ENCODE measurements at places on chromosomes 16 and 17.
A peak's percentile ranks its signal among the peaks of the same experiment; 100 is the strongest.

GRCh38 chr16:50566014-50566962, 18.1 kb downstream of the NKD1 start:
- no peak for DNase-seq

DNA sequence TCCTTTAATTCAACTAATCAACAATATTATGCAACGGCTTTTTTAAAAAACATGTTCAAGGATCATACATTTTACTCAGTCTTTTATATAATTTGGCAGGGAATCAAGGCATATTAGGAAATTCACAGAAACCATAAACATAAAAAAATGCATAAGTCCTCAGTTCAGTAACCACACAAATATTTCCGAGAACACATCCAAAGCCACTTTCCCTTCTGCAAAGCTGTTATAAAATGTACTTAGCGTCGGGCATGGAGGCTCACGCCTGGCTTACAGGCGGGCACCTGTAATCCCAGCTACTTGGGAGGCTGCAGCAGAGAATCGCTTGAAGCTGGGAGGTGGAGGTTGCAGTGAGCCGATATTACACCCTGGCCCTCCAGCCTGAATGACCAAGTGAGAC, 9.7 kb upstream of the ZC3H7A start:
- peak; percentile 75 for DNase-seq

DNA sequence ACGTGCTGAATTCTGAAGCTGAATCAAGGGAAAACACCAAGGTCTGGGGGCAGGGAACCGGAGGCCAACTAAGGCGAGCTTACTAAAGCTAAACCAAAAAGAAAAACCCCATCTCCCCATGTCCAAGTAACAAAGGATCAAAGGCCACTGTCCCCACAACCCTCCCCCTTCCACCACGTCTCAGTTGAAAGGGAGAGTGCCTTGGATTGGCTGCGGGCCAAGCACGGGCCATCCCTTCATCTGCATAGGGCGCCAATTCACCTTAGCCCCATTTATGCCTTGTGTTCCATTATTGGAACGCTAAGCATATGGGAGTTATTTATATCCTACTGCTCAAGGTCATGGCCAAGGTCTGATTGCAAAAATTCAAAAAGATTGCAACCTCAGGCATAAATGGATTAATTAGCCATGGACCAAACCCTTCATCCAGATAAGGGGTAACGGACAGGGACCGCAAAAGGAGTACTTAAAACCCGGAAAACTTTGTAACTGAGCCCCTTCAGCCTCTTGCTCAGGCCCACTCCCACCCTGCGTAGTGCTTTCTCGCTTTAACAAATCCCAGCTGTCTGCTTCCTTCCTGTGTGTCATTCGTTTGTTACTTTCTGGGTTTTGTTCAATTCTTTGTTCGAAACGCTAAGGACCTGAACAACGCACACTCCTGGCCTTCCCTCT, 740 bp upstream of the ATP6V0D1 start:
- DNase-seq, result no peak

DNA sequence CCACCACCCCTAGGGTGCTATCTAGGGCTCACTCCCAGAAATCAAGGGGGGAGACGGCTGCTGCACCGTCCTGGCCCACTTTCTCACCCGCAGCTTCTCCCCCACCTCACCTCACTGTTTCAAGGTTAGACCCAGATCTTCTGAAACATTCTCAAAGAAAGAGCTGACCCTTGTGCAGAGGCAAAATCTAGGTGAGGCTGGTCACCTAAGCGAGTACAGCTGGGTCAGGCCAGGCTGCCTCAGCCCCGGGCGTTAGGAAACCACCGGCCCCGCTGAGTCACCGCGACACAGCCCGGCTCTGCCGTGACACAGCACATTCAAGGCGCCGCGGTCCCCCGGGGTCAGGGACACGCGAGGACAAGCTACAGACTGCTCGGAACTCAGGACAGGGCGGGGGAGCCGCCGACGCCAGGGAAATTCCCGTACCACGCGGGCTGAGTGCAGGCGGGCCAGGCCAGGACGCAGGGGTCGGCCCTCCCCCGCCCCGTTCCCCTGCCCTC, 27.1 kb downstream of the GNPTG start:
- no peak for DNase-seq

- no peak for DNase-seq
These were observed 477 bp downstream of the CENPV start for GRCh38 chr17:16352667-16353316.

DNA sequence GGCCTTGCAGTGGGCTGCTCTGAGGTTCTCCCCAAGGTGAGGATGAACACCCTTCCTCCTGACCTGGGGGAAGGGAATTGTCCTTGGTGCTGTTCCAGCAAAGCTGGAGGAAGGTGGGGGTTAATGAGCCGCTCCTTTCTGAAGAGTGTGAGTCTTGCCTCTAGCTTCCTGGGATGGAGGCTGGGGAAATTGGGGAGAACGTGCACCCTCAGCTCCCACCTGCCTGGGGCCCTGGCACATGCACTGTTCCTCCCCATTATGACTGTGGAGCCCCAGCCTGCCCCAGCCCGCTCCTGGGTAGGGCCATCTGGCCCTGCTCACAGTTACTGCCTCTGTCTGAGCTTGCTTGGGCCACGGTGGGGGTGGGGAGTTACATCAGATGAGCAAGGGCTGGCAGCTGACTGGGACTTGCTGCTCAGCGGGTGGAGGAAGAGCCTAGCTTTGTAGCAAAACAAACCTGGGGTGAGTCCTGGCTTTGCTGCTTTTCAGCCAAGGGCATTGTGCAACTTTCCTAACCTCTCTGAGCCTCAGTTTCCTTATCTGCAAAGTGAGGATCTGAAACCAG, 11.1 kb downstream of the TNS4 start:
- DNase-seq, result no peak

DNA sequence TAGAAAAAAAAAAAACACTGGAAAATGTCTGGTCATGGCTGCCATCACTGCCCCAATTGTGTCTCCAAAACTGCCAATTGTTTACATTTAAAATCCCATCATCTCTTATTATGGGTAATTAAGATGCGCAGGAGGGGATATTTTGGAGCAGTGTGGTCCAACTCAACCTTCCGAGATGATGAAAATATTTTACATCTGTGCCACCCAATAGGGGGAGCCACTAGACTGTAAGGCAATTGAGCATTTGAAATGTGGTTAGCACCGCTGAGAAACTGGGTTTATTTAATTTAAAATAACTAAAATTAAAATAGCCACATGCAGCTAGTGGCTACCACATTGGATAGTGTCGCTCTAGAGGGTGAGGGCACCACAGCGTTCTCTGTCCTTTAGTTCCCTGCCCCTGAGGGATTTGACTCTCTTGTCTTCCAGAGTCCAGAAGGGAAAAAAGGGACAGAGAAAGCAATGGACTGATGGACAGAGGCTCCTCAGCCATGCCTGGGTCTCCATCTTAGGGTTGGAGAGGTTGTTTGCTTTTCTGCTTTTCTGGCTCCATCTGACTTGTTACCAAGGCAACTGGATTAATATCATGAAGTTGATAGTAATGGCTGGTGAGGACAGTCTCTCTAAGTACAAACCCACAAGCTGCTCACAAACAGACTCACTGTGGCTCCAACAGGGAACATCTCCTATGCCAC, 3.5 kb downstream of the MPO start:
- DNase-seq, result no peak

GRCh38 chr17:2438823-2439222, 38.0 kb upstream of the MNT start:
- no peak for DNase-seq

DNA sequence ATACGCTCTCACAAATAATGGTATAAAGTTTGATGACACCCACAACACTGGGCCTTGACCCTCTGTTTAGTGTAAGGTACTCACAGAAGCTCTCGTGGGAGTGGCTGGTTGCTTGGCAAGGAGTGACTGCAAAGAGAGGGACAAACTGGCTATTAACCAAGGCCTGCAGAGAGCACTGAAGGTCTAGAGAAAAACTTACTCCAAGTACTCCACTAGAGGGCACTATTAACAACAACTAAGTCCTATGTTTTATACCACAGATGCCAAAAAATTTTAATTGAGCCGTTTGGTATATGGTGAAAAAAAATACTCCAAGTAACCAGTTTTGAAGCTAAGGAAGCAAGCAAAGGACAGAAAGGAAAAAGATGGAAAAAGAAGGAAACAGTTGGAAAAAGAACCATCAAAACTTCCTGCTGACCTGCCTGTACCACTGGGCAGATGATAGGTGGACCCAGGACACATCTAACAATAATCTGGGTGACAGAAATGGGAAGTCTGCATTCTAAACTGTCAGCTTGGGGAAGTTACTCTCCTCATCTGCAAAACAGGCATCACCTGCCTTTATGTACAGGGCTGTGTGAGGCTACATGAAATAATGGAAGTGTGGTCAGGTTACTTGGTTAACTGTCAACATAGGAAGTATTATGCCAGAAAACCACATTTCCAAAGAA, 23.2 kb downstream of the DYNC1LI2 start:
- DNase-seq, result no peak
